ENCODE measurements at places on chromosomes 6 and 20. TPM values are rescaled to one million over a fixed set of nuclear protein-coding genes. Genes with fewer than 3 reads are reported as not detected.

Gene CCN2
- 35.2 TPM for total RNA-seq

Gene MAN1A1
- total RNA-seq = 0.03 TPM

Gene ARMH2
- not detected for total RNA-seq

Gene FOXQ1
- 3.5 TPM for total RNA-seq

Gene SEC23B
- 69.3 TPM for total RNA-seq

Gene LTV1
- total RNA-seq = 34.9 TPM

Gene TREML1
- not detected for total RNA-seq

Gene MARCKS
- 10.6 TPM for total RNA-seq

Gene CCM2L
- 0.56 TPM for total RNA-seq

Gene SERPINB6
- total RNA-seq = 144 TPM
